Right forelimb (tissue), 1 donor: ENCODE measurements at places on chromosomes 16 and 17.

DNA sequence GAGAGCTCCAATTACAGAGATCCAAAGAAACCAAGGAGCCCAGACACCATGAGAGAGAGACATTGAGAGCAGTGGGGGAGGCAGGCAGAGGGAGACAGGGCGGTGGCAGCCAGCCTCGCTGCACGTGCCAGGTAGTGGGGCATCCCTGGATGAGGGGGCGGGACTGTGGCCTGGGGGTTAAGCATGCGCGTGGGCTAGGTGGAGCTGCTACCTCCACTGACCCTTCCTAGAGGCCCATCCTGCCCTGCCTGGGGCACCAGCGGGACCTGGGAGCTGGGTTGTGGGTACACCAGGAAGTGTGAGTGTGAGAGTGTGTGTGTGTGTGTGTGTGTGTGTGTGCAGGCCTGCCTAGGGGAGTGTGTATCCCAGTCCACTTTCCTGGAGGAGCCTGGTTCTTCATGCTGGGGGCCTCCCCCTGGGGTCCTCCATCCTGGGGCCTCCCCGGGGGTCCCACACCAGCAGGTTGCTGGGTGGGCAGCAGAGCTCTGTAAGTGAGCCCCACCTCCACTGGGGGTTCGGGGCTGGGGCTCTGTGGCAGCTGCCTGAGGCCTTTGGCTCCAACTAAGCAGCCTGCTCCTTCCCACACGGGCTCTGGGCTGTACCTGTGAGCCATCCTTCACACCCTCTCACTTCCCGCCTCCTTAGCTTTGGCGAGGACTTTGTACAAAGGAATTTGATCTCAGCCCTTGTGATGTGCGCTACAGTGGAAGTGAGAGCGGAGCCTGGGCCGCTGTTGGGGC is 127.4 kb downstream of the IRF8 start:
- DNase-seq, result peak; percentile 33

DNA sequence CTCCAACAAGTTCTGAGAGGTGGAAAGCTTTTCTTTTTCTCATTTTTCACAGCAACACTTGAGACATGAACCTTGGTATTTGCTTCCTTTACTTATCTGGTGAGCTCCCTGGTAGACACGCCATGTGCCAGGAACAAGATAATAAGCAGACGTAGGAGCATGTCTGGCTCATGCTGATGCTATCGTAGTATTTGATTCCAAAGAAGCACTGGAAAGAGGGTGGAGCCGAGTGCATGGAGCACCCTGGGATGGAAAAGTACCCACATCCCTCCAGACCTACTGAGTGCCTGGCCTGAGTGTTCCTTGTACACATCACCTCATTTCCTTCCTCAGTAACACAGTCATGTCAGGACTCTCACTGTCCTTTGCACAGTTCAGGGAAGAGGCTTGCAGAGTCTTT is 231.0 kb downstream of the CBLN1 start:
- no peak for DNase-seq

DNA sequence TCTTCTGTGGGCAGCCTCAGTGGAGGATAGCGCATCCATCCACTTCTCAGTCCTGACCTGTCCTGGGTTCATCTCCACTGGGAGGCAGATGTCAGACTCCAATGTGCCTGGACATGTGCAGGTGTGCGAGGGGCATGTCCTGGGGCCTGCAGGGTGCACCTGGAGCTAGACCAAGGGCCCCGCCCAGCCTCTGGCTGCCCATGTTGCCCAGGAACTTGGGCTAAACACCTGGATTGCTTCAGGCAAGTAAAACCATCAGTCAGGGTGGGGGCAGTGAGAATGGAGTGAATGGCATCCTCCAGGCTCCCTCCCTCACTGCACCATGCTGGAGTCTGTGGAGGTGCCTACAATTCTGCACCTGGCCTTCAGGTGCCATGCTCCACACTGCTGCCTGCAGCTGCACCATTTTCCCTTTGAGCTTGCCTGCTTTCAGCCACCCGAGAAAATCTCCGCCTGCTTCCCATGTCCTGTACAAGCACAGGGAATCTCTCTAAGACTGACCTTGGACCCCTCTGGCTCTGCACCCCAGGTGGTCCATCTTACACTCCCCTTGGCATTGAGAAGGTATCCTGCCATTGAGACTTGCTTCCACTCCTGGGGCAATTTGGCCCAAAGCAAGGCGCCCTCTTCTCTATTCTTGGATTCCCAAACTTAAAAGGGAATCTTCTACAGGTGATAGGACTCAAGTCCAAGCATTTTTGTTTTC is 2.1 kb upstream of the MFSD6L start:
- DNase-seq, result no peak

DNA sequence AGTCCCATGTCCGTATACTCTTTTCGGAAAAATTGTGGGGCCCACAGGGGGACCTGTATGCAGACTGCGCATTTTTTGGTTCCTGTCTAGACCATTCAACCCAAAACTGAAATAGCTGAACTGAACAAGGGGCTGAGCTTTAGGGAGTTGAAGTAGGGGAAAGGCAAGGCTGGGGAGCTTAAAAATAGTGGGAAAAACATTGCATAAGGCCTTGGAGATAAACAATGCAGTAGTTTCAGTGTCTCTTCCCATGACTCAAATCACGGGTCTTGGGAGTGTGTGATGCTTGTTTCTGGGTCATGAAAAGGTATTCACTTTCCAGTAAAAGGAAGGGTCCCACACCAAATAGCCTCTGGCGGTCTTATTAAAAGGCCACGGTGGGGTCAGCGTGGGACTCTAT is 402.8 kb upstream of the SALL1 start:
- DNase-seq, result no peak

GRCh38 chr16:49554681-49555080 is 181.1 kb downstream of the C16orf78 start:
- DNase-seq, result no peak

DNA sequence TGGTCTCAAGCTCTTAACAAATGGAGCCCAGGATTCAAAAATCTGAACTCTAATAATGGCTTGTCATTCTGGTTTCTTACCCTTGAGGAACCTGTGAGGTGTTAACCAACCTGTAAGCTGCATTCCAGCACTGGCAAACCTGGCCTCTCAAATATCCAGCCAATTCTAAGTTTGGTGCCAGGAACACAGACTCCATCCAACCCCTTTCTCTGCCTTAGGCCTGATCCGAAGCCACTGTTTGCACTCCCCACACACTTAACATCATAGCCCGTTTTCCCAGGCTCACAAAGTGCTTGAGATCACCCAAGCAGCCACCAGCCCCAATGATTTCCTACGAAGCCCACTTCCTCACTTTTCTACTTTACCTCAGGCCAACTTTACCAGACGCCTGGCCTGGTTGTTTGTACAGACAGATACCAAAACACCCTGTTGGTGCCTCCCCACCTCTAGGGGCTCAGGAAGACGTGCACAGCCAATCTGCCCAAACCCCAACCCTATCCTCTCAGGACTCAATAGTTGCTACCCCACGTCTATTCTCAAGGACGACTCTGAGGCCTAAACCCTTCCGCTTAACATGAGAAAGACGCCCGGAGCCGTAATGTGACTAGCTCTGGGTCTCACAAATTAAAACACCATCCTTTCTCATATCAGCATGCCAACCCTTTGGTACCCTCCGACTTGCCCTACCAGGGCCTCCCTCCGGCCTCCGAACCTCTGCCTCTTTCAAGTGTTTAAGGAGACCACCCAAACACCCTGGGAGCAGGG is 3.2 kb upstream of the PER1 start:
- DNase-seq, result no peak
